SJSA1 (cell line): ENCODE measurements at places on chromosomes 2 and 18.
A peak's percentile ranks its signal among the peaks of the same experiment; 100 is the strongest.

GRCh38 chr2:38535744-38536506 is 66.8 kb downstream of the HNRNPLL start:
- peak; percentile 56 for DNase-seq
- peak overlapping the region; percentile 33 for H3K4me3 ChIP-seq
- H3K36me3 ChIP-seq, result no peaks in the 10 kb centered on the region
- no peak overlapping the region for H3K27ac ChIP-seq

GRCh38 chr2:99694331-99694730 is 204.5 kb upstream of the REV1 start:
- no peak overlapping the region for H3K4me3 ChIP-seq
- DNase-seq, result no peak
- H3K27ac ChIP-seq, result no peak overlapping the region

DNA sequence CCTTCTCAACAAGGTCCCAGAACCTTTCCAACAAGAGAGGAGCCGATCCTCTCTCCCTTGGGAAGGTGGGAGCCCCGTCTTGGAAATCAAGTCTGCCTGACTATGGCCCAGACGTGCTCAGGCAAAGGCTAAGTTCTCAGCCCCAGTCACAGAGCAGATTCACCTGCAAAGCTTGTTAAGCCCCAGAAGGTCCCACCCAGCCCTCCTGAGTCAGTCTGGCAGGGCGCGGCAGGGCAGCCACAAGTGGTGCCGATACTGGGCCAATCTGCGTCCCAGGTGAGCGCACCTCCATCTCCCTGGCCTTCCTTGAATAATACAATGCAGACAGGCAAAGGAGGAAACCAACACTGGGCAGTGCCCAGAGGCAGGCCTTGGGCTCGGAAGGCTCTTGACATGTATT is 15.0 kb downstream of the CRACDL start:
- no peaks in the 10 kb centered on the region for H3K27me3 ChIP-seq
- H3K4me3 ChIP-seq, result no peak overlapping the region
- H3K4me1 ChIP-seq, result no peaks in the 10 kb centered on the region

GRCh38 chr2:16019060-16019480 is 78.7 kb downstream of the MYCN start:
- H3K36me3 ChIP-seq, result no peaks in the 10 kb centered on the region
- H3K27me3 ChIP-seq, result no peaks in the 10 kb centered on the region
- no peak for DNase-seq
- H3K27ac ChIP-seq, result no peak overlapping the region
- no peaks in the 10 kb centered on the region for H3K4me1 ChIP-seq
